T follicular helper cell (primary cell): ENCODE measurements at places on chromosomes 4 and X.

- no peak for DNase-seq
Measured at GRCh38 chr4:3648731-3649130, 116.5 kb upstream of the LRPAP1 start.

GRCh38 chr4:125321709-125322365 is 7.1 kb downstream of the FAT4 start:
- DNase-seq: no peak

GRCh38 chr4:102316585-102316984 is 28.7 kb downstream of the SLC39A8 start:
- DNase-seq: no peak

DNA sequence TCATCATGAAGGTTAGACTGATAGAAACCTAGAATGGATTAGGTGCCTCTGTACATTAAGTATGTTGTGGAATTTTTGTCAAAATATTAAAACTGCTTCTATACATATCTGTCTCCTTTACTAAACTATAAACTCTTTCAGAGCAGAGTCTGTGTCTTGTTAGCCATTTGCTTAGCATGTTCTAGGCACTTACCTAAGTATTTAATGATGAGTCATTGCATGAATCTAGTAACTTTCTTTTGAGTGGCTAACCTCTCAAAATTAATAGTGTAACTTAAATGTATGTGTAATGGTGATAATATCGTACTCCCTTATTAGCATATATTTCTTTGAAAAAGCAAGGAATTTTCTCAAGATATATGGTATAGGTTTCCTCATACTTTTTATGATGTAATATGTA is 57.8 kb downstream of the RAP1GDS1 start:
- DNase-seq: no peak

DNA sequence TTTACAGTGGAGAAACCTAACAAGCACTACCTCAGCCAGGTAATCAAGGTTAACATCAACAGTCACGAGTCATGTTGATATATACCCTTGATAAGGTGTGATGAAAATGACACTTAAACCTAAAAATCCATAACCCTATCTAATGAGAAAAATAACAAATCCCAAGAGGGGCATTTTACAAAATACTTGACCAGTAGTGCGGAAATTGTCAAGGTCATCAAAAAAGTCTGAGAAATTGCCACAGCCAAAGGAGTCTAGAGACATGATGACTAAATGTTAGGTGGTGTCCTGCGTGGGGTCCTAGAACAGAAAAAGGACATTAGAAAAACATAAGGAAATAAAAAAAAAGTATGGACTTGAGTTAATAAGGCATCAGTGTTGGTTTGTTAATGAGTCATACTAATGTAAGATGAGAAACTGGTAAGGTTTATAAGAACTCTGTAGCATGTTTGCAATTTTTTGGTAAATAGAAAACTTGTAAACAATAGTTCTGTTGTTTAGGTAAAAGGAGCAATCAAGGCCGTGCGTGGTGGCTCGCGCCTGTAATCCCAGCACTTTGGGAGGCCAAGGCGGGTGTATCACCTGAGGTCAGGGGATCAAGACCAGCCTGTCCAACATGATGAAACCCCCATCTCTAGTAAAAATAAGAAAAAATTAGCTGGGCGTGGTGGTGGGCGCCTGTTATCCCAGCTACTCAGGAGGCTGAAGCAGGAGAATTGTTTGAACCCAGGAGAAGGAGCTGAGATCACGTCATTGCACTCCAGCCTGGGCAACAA is 2.9 kb downstream of the RPL36A start:
- DNase-seq: no peak

GRCh38 chrX:84933956-84934556 is 69.6 kb upstream of the APOOL start:
- no peak for DNase-seq

GRCh38 chr4:15855804-15856475 is 77.8 kb downstream of the CD38 start:
- DNase-seq: no peak

GRCh38 chr4:100581337-100581736 is 63.5 kb upstream of the EMCN start:
- DNase-seq: no peak

GRCh38 chrX:42754115-42754514 is 23.8 kb downstream of the PPP1R2C start:
- DNase-seq: no peak

- no peak for DNase-seq
Measured at GRCh38 chr4:48247142-48247877, 22.3 kb downstream of the TEC start.

DNA sequence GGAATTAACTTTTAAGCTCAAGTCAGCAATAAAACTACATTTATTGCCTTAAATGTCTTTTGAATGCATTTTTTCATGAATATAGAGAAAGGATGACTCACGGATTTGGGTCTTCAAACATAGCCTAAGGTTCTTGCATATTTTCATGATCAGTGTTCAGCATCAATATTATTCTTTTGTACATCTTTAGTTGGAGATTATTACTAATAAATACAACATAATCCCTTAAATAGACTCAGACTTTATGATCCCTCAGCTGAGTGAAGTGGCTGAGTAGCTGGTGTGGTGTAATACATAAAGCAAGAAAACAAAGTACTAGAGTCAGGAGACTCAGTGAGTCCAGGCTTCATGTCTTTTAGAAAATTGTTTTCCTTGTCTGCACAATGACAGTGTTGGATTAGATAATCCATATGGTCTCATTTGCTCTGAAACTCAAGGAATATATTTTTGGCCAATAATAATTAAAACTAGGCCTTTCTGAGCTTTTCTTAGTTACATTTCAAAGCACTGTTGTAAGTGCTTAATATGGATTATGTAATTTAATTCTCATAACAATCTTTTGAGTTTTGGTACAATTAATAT is 78.3 kb upstream of the UNC5C start:
- no peak for DNase-seq

GRCh38 chrX:31713120-31713519 is 641.3 kb upstream of the FTHL17 start:
- DNase-seq: no peak

DNA sequence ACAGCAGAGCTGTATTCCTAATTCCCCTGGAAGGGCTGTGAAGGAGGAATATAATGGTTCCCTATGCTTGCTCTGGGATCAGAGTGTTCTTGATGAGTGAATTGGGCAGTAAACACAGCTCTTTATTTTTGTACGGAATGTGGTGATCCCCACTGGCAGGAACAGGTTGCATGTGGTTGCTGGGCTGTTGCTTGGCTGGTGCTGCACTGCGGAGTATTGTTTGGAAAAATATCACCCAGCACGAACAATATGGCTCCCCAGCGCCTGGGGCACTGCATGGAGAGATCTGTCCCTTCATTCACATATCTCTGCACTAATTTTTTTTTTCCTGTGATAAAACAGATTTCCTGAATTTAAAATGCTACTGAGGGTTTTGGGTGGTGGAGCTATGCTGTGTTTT is 119.7 kb downstream of the MGST2 start:
- DNase-seq: no peak

GRCh38 chr4:189084671-189085070 is 856.0 kb upstream of the FRG1 start:
- DNase-seq: no peak

- no peak for DNase-seq
Measured at GRCh38 chr4:112075129-112075753, 70.0 kb upstream of the FAM241A start.

- no peak for DNase-seq
Measured at GRCh38 chrX:10756441-10756840, 136.1 kb upstream of the MID1 start.

- no peak for DNase-seq
Measured at GRCh38 chrX:68749426-68749825, 79.4 kb upstream of the EFNB1 start.
